ENCODE measurements at places on chromosomes 5 and 9.

- DNase-seq: no peak
Observed at GRCh38 chr5:26691486-26691885, 346.9 kb downstream of the CDH9 start.

DNA sequence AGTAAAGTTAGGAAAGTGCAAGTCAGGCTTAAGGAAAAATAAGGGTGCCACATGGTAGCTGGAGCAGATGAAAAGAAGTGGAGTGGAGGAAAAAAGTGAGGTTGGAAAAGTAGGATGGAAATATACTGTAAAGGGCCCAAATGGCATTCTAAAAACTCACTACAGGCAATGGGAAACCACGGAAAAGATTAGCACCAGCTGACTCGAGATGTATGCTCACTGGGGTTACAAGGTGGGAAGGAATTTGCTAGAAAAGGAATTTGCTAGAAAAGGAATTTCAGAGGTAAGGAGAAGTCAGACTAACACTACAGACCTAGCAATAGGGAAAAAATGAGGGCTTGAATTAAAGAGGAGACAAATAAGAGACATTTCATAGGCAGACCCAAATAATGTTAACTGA is 3.6 kb downstream of the PSMD5 start:
- no peak for DNase-seq

DNA sequence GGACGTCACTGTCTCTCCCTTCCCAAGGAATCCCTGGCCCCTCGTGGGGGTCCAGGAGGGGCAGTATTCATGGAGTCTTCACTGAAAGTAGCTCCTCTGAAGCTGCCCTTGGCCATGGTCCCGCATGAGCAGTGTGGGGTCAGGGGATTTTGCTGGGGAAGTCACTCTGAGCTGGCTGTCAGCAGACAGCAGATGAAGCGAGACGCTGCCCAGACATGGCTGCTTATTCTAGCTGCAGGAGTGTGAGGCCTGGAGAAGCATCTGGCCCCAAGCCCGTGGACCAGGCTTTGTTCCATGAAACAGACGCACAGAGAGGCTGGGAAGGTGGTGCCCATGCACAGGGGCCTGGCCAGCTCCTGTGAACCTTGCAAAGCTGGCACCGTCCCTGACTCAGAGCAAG is 21.5 kb upstream of the ASS1 start:
- no peak for DNase-seq

DNA sequence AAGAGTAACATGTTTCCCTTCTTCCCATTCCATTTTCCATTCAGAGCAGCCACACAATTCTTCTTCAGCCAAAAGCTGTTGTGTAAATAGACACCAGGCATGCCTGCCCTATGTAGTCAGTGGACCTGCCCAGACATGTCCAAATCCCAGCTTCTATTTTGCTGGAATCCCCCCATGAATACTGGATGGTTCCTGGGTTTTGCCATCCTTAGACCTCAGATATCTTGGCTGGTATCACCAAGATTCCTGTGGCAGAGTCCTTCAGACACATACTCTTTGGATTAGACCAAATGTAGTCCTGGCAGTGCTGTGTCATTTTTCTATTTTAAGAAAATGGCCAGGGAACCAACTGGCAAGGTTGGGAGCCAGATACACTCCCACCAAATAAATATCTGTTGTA is 10.3 kb downstream of the FST start:
- no peak for DNase-seq

- DNase-seq: no peak
Observed at GRCh38 chr9:117679416-117679815, 24.8 kb upstream of the TLR4 start.

- no peak for DNase-seq
Observed at GRCh38 chr9:136090056-136090735, 4.9 kb downstream of the NACC2 start.

Data from stimulated activated CD4-positive, alpha-beta T cell treated with anti-CD3 and anti-CD28 coated beads, TNF-alpha, amount 100 ng/mL, for 24 hours (primary cell).